ENCODE measurements at places on chromosomes 6 and 20. TPM values are rescaled to one million over a fixed set of nuclear protein-coding genes. Genes with fewer than 3 reads are reported as not detected.

- DNase-seq: no peak
Measured at GRCh38 chr6:2378891-2379652, 133.7 kb upstream of the GMDS start.

The FOXC1 gene
- total RNA-seq: 1.5 TPM

DNA sequence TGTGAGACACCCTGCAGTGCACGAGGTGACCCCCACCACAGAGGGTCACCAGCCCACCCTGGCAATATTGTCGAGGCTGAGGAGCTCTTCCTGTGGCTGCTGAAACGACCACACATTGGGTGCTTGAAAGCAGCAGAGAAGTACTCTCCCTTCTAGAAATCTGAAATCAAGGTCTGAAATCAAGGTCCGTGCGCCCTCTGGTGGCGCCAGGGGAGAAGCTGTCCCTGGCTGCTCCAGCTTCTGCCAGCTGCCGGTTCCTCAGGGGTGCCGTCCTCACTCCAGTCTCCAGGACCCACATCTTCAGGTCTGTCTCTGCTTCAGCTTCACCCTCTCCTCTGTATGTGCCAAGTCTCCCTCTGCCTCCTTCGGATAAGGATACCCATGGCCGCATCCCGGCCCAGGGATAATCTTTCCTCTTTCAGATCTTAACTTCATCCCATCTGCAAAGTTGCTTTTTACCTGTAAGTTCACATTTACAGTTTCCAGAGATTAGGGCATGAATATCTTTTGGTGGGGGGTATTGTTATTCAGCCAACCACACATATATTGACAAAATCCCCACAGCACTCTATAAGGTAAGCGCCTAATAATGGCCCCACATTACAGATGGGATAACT, 108.3 kb upstream of the PHACTR3 start:
- DNase-seq: peak; percentile 69

The TINAG gene
- total RNA-seq: not detected

All from sigmoid colon (tissue), 7 donors.